ENCODE measurements at places on chromosomes 11 and 22. TPM values are rescaled to one million over a fixed set of nuclear protein-coding genes. Genes with fewer than 3 reads are reported as not detected.

The ARHGAP20 gene
- polyA plus RNA-seq = not detected

The CYB5R2 gene
- polyA plus RNA-seq = 0.37 TPM

The OR4D5 gene
- not detected for polyA plus RNA-seq

The KDM4D gene
- polyA plus RNA-seq = not detected

The MMP1 gene
- polyA plus RNA-seq = not detected

Measured in immature natural killer cell (primary cell).